Activated CD4-positive, alpha-beta T cell treated with anti-CD3 and anti-CD28 coated beads, Interleukin-10, Interleukin-2, amounts not matched to agents 100 ng/mL and 50 ng/mL, durations not matched to agents 16 hours and 8 hours (primary cell): ENCODE measurements at places on chromosomes 2 and 18.

DNA sequence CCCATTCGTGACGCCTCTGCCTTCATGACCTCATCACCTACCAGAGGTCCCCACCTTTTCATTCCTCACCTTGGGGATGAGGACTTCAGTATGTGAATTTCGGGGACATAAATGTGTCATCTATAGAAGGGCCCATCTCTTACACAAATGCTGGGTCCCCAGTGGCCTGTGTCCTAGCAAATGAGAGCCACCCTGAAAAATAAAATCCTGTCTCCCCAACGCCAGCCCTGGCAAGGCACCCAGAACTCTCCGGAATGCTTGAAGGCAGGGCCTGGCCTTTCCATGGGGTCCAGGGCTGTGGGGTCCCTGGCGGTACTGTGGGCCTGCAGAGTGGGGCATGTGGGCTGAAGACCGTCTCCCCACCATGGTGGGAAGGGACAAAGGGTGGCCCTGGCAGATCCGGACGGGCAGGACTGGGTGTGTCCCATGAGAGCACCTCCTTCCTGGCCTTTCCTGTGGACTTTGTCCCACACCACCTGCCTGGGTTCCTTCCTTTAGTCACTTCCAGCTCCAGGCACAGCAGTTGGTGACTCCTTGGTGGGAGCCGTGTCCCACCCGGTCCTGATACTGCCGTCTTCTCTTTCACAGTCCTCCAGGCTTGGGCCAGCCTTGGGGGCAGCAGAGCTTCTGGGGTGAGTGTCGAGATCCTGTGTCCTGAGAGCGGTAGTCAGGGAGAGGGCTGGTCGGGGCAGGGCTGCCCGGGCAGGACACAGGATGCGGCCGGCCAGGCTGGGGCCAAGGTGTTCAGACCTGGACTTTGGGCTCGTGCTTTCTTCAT lies 18.6 kb downstream of the CAPN10 start:
- DNase-seq = no peak

DNA sequence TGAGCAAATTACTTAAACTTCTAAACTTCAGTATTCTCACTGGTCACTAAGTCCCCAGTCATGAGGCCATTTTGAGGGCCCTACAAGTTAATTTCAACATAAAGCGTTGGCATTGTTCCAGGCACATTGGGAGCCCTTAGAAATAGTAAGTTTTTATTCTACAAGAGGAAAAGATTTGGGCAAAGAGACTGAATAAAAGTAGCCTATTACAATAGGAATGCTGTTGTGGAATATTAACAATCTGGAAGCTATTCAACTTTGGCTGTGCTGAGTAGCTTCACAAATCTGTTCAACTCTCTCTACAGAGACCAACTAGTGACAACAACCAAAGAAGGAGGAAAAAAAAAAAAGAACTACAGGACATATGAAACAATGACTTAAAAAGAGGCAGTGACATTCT lies 1287.5 kb upstream of the NXPH2 start:
- no peak for DNase-seq

- DNase-seq = no peak
Measured at GRCh38 chr2:164600763-164601162, 20.5 kb downstream of the GRB14 start.

- no peak for DNase-seq
Measured at GRCh38 chr2:44087714-44088092, 81.0 kb upstream of the PPM1B start.

DNA sequence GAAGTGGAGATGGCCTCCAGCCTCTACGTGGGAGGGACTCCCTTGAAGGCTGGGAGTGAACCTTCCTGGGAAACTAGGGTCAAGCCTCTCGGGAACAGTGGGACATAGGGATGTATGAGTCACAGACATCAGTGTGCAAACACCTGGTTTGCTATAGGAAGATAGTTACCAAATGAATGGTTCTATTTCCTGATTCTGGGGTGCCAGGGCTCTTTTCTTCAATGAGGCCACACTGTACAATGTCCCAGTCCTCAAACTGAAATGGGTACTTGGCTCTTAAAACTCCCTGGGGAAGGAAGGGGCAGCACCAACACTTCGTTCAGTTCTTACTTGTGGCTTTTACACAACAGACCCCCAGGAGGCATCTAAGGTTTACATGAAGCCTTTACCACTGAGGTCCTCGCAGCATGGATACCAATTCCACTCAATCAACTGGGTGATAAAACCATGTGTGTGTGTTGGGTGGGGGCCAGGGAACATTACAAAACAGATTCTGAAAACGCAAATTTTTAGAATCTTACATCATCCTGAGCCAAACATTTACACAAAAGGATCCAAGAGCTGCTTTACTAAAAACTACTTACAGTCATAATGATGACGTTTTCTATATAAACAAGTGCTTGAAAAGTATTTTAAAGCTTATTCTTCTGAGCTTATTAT lies 10.4 kb downstream of the ERFE start:
- DNase-seq = no peak
